Pancreas (tissue), 10 donors: ENCODE measurements at places on chromosomes 2 and 18.

- DNase-seq: no peak
Measured at GRCh38 chr2:238894226-238894949, 46.5 kb downstream of the TWIST2 start.

DNA sequence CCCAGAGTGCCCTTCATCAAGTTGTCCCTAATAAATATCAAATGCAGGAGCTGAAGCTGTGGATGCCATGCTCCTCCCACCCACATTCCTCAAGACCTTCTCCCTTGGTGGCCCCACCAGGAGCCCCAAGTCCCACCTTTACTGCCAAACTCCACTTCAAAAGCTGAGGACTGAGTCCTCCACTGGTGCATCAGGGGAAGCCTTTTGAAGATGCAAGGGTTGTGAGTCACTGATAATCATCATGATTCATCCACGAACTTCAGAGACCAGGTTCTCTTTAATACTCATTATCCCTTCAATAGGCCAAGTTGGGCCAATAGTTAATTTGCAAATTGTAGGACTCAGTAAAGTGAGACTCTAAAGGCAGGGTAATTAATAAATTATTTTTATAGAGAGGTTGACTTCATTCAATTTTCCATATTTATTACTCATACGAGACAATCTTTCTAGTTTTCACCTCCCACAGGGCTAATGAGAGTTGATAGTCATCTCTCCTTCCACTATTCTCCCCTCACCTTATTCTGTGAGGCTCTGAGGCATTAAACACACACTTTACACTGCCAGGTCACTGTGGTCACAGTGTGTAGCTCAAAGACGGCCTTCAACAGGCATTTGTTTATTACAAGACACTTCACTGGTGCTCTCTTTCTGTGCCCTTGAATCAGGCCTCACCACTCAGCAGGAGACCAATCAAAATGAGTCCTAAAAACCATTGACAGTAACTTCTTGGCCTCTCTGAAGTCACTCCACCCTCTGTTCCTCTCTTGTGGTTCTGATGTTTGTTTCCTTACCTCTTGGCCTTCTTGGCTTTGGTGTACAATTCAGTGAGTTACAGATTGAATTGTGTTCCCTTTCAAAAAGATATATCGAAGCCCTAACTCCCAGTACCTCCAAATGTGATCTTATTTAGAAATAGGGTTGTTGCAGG, 99.9 kb downstream of the TRIB2 start:
- DNase-seq: no peak

GRCh38 chr2:191867507-191867847, 20.6 kb upstream of the CAVIN2 start:
- no peak for DNase-seq

DNA sequence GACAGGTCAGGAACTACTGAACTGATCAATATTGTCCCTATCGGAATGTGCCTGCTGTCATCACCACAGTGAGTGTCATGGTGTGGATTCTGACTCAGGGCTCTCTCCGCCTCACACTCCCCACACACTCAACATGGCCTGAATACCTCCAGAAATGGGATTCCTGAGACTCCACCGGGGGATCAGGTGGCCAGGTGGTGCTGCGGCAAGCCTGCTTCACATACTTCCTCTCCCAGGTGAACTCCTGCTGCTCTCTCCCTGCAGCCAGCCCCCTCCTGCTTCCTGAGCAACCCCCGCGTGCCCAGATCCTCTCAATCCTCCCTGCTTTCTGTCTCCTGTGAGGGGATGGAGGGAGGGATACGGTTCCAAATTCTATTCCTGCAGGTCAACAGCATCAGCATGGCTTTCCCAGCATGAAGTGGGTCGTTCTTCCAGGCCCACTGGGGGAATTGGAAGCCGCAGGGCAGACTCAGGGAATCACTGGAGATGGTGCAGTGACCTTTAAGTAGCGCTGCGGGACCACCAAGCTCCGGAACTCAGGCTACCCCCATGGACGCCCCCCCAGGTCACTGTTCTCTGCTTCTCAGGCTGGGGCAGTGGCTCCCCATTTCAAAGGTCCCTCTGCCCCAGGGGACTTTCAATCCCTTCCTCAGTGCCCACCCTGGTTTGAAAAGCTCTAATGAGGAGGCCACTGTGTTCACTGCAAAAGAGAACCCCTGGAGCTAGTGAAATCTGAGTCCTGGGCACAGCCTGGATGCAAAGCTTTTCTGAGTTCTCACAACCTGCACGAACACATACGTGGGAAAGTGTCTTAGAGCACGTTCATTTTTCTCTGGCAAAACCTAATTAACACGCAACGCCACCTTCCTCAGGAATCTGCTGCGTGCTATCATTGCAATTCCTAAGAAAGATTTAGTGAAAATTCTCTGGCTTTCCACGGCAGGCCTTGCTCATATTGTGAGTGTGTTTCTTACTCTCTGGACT, 168.4 kb downstream of the ZFP36L2 start:
- no peak for DNase-seq

DNA sequence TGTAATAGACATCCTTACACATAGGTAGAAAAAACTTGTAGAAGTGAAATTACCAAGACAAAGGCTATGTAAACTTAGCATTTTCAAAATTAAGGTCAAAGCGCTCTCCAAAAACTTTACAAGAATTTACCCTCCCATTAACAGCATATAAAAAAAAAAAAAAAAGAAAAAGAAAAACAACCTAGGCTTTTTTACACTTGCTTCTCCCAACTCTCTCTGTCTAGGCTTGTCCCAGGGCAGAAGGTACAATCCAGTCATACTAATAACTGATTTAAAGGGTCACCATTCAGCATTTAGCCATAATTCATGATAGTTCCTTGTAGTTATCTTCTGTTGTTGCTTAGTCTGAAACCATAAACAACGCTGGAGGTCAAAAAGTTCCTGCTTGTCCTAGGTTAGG, 130.5 kb downstream of the BCL2 start:
- DNase-seq: no peak

GRCh38 chr2:64804651-64805050, 150.9 kb upstream of the SERTAD2 start:
- no peak for DNase-seq

- no peak for DNase-seq
Measured at GRCh38 chr2:241047253-241048010, 49.0 kb downstream of the SNED1 start.

DNA sequence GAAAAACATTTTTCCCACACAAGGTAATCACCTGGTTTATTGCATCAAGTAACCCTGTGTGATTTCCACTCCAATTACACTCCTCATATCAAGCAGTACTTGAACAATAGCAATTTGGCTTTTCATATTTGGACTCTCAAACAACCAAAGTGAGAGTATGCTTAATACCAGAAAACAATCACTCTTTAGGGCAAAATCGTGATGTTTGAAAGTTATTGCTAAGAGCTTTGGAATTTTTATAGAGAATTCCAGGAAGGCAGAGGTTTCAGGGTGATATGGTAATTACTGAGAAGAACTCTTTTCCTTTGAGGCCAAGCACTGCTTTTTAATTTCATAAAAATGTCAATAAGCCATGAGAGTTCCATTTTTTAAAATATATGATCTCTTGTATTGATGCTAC, 779.5 kb upstream of the LRRTM1 start:
- DNase-seq: no peak

- no peak for DNase-seq
Measured at GRCh38 chr2:155169317-155169716, 470.8 kb downstream of the KCNJ3 start.

GRCh38 chr2:7467782-7468447, 550.7 kb downstream of the RNF144A start:
- DNase-seq: no peak

GRCh38 chr18:3305933-3306332, 44.0 kb downstream of the MYL12B start:
- no peak for DNase-seq

DNA sequence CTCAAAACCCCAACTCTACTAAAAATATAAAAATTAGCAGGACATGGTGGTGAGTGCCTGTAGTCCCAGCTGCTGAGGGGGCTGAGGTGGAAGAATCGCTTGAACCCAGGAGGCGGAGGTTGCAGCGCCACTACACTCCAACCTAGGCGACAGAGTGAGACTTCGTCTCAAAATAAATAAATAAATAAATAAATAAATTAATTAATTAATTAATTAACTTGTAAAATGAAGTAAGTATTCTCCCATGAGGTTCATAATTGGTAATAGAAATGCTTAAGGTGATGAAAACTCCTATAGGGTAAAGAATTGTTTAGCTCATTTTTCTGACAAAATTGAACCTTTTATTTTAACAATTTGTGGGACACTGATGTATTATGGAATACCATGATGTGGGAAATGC, 230.8 kb downstream of the TMEM182 start:
- no peak for DNase-seq
